ENCODE measurements at places on chromosomes 3 and 15. TPM values are rescaled to one million over a fixed set of nuclear protein-coding genes. Genes with fewer than 3 reads are reported as not detected.

Gene ROBO2
- not detected for polyA plus RNA-seq

GRCh38 chr3:97161169-97161568, 346.8 kb downstream of the EPHA6 start:
- no peak for DNase-seq

GRCh38 chr3:127371846-127372245, 84.0 kb upstream of the PRR20G start:
- no peak for DNase-seq

Gene GPR62
- 0.08 TPM for polyA plus RNA-seq

Data from naive thymus-derived CD4-positive, alpha-beta T cell (primary cell).